Dermis microvascular lymphatic vessel endothelial cell (primary cell): ENCODE measurements at places on chromosomes 11 and 22. TPM values are rescaled to one million over a fixed set of nuclear protein-coding genes. Genes with fewer than 3 reads are reported as not detected.

OOSP2 gene
- not detected in 2 replicates for total RNA-seq

RTN3 gene
- total RNA-seq = 34.1 and 47.5 TPM in 2 replicates

APOBEC3G gene
- total RNA-seq = 3.1 and 6.1 TPM in 2 replicates

OR51B5 gene
- total RNA-seq = not detected in 2 replicates

HIC2 gene
- total RNA-seq = 1.8 and 2.5 TPM in 2 replicates

NEFH gene
- 0.13 TPM in 2 replicates for total RNA-seq

CNGA4 gene
- total RNA-seq = not detected in 2 replicates

ARHGAP8 gene
- total RNA-seq = under 0.01 TPM in 1 of 2 replicates, not detected in the other

CSF2RB gene
- total RNA-seq = 2.8 and 7.1 TPM in 2 replicates

MRPL23 gene
- total RNA-seq = 48.3 and 94.5 TPM in 2 replicates

MEI1 gene
- total RNA-seq = 2.3 and 3.7 TPM in 2 replicates

EFCAB6 gene
- 0.13 and 0.38 TPM in 2 replicates for total RNA-seq

C22orf31 gene
- total RNA-seq = not detected in 2 replicates

NRXN2 gene
- total RNA-seq = not detected in 2 replicates

CREB3L1 gene
- under 0.01 and 0.25 TPM in 2 replicates for total RNA-seq

PKP3 gene
- total RNA-seq = 0.38 and 0.39 TPM in 2 replicates

ZNF408 gene
- total RNA-seq = 2.8 and 5.1 TPM in 2 replicates

SIDT2 gene
- total RNA-seq = 6.4 and 12.1 TPM in 2 replicates

MAPK8IP2 gene
- 0.13 and 0.25 TPM in 2 replicates for total RNA-seq

PDGFD gene
- total RNA-seq = 25.0 and 77.1 TPM in 2 replicates

TH gene
- total RNA-seq = 0.13 TPM in 1 of 2 replicates, not detected in the other

C11orf97 gene
- not detected in 2 replicates for total RNA-seq

FOLH1 gene
- total RNA-seq = under 0.01 TPM in 1 of 2 replicates, not detected in the other

SERHL2 gene
- 2.6 and 3.8 TPM in 2 replicates for total RNA-seq

CARD16 gene
- 53.5 and 65.6 TPM in 2 replicates for total RNA-seq
